ENCODE measurements at places on chromosomes 5 and 9.

GRCh38 chr9:120820095-120820494, 22.6 kb downstream of the PSMD5 start:
- no peak for DNase-seq

DNA sequence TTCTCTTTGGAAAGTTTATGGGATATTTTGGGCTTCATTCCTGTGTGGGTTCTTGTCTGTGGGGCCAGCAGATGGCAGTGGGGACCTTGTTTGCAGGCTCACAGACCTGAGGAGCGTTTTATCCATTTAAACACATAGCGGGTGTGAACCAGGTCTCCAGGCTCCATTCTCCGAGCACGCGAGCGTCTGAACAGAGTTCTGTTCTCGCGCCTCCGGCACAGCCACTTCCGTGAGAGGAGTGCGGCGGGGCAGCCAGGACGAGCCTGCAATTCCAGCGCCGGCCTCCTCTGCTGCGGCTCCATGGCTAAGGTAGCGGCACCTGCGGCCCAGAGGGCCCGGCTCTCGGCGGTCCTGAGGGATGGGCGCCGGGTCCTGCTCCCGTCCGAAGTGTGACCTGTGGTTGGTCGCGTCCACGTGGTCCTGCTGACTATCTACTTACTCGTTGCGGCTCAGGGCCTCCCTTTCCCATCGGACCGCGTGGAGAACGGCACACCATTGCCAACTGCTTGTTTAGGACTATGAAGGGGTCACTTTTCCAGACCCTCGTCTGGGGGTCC, 7.3 kb downstream of the NRARP start:
- no peak for DNase-seq

DNA sequence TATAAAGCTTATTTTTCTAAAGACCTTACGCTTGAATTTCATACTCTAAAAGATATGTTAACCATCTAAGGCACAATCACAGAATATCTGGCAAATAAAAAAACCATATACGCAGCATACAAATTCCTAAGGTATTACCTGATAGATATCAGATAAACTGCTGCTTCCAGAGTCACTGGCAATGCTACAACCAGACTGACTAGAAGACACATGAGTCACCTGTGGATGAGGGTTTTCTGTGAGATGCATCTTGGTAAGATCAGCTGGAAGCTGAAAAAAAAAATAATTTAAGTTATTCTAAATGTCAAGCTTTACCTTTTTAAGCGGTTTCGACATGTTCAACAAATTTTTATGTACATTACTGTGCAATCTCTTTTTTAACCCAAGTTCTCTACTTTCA, 113.8 kb downstream of the RAPGEF6 start:
- no peak for DNase-seq

DNA sequence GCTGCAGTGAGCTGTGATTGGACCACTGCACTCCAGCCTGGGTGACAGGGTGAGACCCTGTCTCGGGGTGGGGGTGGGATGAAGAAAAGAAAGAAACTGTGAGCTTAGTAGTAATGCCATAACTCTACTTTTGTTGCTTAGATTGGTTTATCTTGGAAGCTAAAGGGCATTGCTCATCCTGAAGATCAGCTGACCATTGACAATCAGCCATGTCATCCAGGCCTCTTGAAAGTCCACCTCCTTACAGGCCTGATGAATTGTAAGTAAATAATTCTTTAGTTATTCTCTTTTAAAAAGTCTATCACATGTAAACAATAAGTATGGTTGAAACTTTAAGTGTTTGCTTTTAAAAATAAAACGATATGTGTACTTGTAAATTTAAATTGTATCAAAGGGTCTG, 11.4 kb downstream of the OCLN start:
- no peak for DNase-seq

DNA sequence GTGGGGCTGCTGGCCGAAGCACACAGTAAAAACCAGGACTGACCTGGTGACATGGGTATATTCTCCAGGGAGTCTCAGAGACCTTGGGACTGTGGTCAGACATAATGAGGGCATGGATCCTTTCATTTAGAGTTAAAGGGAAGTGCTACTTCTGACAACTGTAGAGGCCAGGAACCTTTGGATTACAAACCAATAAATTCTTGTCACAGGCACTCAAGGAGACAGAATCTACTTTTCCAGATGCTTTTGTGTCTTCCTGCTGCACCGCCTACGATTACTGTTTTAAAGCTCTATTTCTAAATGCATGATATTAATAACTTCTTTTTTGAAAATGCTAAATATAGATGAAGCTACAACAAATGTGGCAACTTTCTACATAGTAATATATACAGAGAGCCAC, 106.5 kb upstream of the LPAR1 start:
- DNase-seq: no peak

DNA sequence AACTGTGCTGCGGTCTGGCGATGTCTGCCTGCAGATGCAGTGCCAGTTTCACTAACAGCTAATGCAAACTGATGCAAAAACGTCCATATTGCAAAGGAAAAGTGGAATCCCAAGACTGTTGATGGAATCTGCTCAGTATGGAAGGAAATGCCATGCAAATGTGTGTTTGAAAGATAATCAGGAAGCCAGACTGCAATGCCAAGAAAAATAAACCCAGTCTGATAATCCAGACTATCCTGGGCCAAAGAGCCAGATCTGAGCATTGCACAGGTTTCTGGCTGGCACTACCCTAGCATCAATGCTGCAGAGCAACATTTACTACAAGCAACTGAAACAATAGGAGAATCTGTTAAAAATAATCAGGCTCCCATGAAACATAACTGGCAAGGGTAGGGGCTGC, 130.3 kb downstream of the FSTL4 start:
- no peak for DNase-seq

DNA sequence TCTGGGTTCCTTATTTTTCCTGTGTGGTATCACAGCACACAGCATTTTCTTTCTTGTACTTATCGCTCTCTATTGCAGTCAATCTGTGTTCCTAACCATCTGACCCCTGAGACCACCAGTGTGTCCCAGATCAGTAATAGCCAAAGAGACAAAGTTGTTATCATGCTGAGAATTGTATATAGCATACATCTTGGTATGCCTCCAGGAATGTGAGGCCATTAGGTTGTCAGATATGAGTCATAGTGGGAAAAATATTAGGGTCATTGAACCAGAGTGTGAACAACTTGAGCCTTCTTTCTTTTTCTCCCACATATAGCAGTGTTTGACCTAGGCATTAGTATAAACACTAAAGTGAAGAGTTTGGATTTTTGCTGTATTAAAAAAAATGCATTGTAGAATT, 106.3 kb downstream of the NDUFAF2 start:
- DNase-seq: no peak

DNA sequence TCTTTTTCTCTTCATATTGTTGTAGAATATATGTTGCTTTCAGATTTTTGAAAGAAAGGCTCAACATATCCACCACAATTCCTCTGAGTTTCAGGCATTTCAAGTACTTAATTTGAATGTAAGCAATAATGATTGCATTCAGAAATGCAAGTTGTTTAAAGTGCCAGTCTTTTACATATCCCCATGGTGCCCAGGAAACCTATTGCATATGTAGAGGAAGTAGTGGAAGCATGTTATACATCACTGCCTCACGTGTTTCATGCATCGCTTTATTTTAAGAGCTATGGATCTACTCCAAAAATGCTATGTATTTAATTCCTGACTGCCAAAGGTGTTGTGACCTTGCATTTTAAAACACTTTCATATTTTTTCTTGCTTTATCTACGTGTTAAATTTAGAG, 28.1 kb downstream of the CPEB4 start:
- no peak for DNase-seq

- no peak for DNase-seq
Measured at GRCh38 chr5:149610589-149611255, 29.4 kb downstream of the ARHGEF37 start.

DNA sequence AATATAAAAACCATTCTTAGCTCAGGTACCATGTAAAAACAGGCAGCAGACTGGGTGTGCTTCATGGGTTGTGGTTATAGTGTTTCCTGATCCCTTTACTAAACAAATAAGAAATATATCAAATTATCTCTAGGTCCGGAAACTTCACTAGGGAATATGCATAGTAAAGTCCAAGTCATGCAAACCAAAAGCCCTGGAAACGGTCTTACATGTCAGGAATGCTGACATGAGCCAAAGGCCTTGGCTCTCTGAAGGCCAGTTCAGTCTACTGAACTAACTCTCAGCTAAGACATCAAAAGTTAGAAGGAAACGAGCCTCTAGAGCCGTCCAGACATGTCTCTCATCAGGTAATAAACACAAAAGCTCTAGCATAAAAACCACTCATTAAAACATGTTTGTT, 778.9 kb upstream of the ZNF608 start:
- no peak for DNase-seq

- DNase-seq: no peak
Measured at GRCh38 chr5:8184455-8185063, 315.6 kb downstream of the MTRR start.
